ENCODE measurements at places on chromosomes 7 and 10.

DNA sequence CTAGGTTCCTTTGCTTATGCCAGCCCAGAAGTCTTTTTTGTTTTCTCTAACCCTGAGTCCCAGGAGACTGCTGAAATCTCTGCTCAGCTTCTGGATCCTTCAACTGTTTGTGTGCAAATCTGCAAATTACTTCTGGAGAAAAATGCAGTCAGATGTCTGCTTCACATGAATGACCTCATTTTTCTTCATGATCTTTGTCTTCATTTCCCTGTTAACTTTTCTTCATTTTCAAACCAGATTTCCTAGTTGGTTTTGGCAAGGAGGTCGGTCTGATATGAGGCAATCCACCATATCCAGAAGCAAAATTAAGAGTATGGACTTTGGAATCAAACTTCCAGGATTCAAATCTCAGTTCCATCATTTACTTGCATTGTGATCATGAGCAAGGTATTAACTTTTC is 66.8 kb downstream of the ZNF503 start:
- no peak for DNase-seq

DNA sequence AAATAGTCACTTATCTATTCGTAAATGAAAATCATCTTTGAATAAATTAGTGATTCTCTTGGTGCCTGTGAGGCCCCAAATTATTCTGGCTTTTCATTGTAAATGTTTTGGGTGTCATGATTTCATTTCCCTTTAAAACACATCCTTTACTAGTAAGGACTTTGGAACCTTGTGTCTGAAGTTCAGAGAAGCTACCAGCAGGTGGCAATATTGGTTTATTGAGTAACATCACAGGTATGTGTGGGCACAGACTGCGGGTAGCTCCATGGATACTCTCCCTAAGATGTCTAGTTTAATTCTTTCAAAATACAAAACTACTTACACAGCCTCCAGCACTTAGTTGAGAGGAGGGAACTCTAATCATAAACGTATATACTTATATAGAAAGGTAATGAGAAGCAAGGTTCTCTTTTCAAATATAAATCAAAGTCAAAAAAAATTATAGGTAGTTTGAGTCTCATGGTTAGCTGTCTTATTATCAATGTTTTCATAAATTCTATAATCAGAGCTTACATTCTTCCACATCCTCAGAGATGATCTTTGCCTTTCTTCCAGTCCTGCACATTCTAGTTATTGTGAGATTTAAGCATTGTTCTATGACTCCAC is 449.6 kb downstream of the GRM8 start:
- no peak for DNase-seq

DNA sequence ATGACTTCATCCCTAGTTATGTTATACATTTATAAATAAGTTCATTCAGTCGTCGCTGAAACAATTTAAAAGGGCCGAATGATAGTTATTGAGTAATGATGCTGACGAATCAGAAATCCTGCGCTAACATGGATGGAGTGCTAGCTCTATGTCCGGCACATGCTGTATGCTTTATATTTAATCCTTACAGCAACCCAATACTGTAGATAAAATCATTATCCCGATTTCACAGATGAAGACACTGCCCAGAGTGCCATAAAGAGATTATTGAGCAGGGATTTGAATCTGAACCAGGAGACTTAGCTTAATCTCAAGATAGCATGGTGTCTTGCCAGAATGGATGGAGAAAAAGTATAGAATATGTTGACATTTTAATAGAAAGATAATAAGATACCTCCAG is 1.1 kb upstream of the ICA1 start:
- no peak for DNase-seq

DNA sequence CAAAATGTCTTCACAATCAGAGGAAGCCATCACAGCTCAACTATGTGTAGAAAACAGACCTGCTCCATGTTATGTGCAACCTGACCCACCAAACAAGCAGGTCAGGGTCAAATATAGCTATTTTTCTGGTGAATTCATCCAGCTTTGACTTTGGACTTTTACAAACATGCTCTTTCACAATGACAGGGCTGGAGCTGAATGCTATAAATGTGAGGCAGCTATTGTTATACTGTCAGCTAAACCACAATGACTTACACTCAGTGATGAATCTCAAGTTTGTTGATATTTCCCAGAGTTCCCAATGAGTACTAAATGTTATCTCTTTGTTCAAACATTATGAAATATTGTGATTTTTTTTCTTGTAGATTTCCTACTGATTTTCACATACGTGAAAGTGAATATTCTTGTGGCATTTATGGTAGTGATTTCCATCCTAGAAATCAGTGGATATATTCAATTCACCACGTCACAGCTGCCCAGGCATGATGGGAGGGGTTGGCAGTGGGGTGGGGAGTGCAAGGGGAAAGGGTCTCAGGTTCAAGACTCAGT is 2.5 kb upstream of the ITIH2 start:
- no peak for DNase-seq

GRCh38 chr10:101838416-101838970 is 5.1 kb downstream of the KCNIP2 start:
- DNase-seq, result no peak

DNA sequence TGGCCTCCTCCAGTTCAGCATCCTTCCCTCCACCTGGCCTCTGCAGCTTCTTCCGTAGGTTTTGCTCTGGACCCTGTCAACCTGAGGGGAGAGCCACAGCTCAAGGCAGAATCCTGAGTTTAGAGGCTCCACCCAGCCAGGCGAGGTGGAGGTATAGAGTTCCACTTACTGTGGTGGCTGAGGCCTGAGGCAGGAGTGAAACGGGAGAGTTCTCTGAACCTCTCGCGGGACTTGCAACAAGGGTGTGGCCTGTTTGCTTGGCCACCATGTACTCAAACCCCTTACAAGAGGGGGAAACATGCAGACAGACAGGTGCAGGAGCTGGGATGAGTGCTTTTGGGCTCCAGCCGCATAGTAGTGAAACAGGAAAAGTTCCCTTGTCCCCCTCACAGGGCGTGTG is 154.0 kb upstream of the C7orf33 start:
- no peak for DNase-seq

GRCh38 chr10:77334501-77334900 is 303.1 kb downstream of the KCNMA1 start:
- DNase-seq, result no peak

DNA sequence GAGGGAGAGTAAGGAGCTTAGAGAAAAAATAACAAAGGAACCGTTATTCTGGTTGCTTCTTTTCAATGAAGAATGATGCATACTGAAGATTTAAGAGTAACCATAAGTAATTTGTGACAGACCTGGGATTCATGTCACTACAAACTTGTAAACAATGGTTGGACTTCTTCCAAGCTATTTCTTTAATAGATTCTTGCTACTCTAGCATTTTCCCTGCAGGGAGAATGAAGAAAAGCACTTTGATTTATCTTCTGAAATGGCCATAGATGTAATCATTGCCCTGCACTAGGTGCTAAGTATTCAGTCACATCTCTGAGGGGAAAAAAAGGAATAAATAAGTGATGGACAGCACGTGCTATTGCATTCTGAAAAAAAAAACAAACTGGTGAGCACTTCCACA is 606.6 kb upstream of the LRRN3 start:
- DNase-seq, result no peak

GRCh38 chr10:118139321-118139720 is 92.6 kb upstream of the RAB11FIP2 start:
- DNase-seq, result no peak

GRCh38 chr7:45203936-45204445 is 46.4 kb downstream of the RAMP3 start:
- no peak for DNase-seq

- no peak for DNase-seq
These were observed 192.2 kb downstream of the NXPH1 start for GRCh38 chr7:8625612-8626011.

DNA sequence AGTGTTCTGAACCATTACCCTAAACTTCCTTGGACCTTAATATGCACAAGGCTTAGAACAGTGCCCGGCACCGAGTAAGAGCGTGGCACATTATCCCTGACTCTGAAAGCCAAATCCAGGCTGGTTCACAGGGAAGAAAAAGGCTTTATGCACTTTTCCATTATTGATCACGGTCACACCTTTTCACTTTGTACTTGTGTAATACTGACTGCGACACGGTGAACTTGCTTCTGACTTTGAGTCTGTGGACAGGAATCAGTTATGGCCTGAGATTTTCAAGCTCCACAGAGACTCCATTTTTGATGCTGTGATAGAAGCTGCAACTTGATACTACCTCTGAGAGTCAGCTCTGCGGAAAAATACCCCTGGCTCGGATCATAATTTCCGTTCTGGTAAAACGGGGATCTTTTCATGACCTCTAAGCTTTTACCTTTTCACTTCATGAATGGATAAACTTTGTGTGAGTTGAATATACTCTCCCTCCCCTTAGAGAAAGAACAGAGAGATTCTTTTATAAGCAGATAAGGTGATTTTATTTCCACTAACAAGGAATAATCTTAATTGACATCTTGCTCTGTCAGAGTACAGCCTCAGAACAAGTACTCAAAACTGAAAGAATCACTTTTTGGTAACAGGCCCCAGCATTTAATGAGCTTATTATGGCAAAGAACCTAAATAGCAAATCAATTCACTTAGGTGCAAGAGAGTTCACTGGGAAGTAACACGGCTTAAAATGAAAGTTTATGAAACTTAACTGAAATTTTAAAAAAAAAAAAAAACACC is 88.8 kb downstream of the ELMO1 start:
- DNase-seq, result no peak

- DNase-seq, result no peak
These were observed 32.0 kb downstream of the TSPAN14 start for GRCh38 chr10:80485946-80486764.

- DNase-seq, result no peak
These were observed 40.7 kb downstream of the KMT2C start for GRCh38 chr7:152395112-152395511.

GRCh38 chr7:93092757-93093370 is 24.9 kb downstream of the SAMD9 start:
- no peak for DNase-seq

- no peak for DNase-seq
These were observed 239.3 kb downstream of the AUTS2 start for GRCh38 chr7:69837387-69838068.

DNA sequence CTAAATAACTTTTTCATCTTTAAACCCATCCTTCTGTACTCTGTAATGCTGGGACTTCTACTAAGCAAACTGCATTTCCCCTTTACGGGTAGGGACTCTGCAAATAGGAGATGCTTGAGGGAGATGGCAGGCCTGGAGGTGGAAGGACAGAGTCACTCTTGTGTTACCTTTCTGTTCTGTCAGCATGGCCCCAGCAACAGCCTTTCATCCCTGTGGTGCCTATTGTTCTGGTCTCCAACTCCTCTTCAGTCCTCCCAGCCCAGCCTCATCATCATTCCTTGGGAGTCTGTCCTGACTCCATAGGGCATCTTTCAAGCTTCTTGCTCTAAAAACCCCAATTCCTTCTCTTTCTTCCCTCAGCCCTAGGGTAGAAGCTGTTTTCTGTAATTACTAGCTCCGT is 230.0 kb downstream of the SNX13 start:
- DNase-seq, result no peak

DNA sequence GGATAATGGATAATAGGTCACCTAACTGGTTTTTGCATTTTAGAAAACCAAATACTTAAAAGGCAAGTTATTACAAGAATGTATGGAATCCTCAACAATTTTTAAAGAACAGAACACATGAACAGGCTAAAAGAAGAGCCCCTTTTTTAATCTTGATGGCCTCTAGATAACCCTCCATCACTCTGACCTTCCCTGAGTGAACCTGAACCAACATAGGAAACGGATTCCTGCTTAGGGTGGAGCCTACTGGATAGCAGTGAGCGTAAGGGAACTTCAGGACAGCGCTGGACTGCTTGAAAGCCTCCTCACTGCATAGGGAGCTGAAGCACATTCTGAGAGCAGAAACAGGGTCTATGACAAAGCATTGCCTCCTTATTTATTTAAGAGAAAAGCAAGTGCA is 20.5 kb downstream of the TRPV5 start:
- no peak for DNase-seq

- no peak for DNase-seq
These were observed 26.8 kb downstream of the VOPP1 start for GRCh38 chr7:55545496-55545895.

DNA sequence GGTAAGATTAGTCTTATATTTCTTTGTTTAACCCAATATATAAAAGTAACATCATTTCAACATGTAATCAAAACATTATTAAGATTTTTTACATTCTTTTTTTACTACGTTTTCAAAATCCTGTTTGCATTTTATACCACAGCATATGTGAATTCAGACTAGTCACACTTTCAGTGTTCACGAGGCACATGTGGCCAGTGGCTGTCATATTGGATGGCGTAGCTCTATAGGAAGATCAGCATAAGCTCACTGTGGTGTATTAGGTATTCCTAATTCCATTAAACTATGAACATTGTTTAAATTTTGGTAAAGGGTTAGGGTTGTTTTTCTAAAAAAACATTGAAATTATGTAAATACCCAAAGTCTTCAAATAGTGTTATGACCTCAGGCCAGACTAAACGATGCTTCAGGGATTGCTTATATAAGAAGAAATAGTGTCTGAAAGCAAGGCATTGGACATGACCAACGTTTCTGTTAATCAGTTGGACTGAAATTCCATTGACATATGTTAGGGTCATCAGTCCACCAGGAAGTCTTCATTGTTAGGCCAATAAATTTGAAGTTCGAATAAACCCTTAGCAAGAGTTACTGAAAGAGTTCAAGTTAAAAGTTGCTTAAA is 97.0 kb downstream of the BICC1 start:
- DNase-seq, result no peak

DNA sequence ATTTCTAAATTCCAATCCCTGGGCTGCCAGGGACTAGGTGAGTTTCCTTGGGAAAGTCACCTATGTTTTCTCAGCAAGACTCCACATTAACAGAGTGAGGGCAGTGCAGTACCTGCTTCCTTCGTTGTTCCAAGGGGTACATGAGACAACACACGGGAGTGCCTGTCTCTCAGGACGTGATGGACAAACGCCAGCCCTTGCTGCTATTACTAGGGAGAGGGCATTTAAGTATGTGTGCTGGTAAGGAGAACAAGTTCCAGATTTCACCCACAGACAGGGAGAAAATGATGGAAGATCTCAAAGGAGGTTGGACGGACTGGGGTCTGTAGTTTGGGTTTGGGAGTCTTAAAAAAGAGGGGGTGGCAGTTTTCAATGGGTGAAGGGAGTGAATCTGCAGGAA is 195.7 kb downstream of the HERPUD2 start:
- DNase-seq, result no peak

GRCh38 chr10:103042129-103042528 is 124.0 kb downstream of the CNNM2 start:
- no peak for DNase-seq

DNA sequence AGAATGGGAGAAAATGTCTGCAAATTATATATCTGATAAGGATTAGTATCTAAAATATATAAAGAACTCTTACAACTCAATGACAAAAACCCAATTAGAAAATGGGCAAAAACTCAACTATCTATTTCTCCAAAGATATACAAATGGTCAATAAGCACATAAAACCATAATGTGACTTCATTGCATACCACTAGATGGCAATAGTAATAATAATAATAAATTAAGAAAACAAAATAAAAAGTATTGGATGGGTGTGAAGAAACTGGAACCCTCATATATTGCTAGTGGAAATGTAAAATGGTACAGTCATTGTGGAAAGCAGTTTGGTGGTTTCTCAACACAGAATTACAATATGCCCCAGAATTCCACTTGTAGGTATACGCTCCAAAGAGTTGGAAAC is 98.8 kb downstream of the VIPR2 start:
- DNase-seq, result no peak

GRCh38 chr7:127901895-127902703 is 129.1 kb downstream of the LRRC4 start:
- DNase-seq, result no peak

GRCh38 chr7:124720195-124720594 is 45.4 kb downstream of the GPR37 start:
- no peak for DNase-seq

- no peak for DNase-seq
These were observed 897.8 kb upstream of the PHF14 start for GRCh38 chr7:10075866-10076265.

- DNase-seq, result no peak
These were observed 54.7 kb downstream of the ZNF727 start for GRCh38 chr7:64099656-64100531.
